ENCODE measurements at places on chromosomes 7 and 10.

GRCh38 chr7:113093561-113093960 is 6.9 kb upstream of the GPR85 start:
- no peak for DNase-seq

DNA sequence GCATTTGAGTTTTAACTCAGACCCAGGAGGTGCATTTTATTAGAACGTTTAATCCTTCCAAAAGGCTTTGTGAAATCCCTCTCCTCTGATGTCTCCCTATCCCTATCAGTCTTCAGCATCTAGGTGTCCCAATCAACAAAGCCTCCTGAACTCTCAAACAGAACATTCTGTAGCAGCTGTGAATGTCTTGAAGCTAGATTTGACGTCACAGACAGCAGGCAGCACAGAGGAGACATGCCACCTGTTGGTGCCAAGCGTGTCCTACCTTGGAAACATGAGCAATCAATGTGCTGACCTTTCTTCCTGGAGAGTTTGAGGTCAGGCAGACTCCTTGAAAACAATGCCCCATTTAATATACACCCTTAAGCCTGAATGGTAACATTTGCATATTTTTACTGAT is 125.5 kb downstream of the RNLS start:
- no peak for DNase-seq

DNA sequence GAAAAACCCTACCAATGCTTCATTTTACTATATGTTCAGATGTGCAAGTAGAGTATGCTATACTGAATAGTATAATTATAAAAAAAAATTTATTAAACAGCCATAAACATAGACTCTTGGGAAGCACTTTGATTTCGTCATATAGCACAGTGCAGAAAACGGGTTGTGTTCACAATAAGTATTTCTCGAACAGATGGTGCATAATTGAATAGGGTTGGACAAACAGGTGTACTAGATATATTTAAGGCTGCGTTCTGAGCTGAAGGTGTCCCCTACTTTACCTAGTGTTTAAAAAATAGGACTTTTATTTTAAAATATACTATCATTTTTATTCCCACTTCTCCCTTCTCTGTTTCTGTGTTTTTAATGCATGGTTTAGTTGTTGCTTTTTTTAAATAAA is 841.5 kb downstream of the ANKRD7 start:
- DNase-seq: peak; percentile 9

- DNase-seq: no peak
Measured at GRCh38 chr7:94458041-94458440, 51.6 kb upstream of the CASD1 start.

DNA sequence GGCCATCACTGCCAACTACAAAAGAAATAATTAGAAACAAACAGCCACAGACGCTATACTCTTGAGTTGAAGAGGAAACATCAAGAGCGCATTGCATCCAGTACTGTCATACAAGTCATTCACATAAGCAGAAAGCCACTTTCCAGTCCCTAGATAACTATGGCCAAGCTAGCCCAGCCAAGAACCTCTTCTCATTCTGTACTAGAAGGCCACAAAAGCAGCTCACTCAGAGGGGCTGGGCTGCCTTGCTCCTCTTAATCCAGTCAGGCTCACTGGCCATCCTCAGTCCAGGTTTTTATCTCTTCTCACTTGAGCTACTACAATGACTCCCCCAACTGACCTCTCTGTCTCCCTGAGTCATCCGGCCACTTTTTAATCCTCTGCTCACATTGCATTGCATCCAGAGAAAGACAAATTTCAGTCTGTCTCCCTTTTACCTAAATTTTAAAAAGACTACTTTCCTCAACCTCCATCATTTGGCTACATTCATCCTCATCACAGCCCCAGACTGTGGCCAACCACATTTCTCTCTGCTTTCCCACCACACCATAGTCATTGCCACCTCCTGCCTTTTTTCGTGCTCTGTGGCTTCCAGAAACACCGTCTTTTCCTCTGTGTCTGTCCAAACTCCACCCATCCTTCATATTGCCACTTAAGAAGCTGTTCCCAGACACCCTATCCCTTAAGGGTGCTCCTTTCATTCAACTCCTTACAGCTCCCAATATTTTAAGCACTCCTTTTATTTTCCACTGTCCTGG is 25.0 kb downstream of the PPP1R3C start:
- no peak for DNase-seq

DNA sequence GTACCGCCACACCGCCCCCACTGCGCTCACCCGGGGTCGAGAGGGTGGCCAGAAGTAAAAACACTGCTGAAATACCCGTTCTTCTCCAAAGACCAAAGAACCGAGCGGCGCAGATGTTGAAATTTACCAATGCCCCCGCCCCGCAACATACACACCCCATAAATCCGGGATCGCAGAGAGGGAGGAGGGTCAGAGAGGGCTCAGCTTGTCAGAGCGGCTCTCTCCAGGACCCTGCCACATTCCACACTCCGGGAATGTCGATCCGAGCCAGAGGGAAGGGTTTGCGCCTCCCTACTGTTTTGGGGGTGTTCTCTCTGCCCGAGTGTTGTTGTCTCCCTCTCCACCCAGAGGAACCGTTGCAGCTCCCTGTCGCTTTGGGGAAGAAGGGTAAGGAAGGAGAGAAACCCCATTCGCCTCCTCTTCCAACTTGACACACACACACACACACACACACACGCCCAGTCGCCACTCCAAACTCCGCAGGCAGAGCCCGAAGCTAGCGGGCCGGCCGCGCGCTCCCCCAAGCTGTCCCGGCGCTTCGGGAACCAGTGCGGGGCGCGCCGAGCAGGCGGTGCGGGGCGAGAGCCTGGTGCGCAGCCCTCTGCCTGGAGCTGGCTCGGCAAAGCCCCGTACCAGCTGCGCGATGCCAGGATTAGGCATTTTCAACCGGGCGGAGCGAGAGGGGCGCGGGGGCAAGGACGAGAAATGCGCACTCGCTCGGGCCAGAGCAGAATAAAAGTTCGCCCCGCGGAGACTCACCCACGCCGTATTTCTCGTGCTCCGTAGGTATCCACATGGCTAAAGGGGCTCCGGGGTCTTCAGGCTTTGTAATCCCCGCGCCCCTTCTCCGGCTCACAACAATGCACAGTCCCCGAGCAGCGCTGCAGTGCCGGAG is 609 bp downstream of the DOCK4 start:
- DNase-seq: peak; percentile 73
